ENCODE measurements at places on chromosomes 3 and 15.

DNA sequence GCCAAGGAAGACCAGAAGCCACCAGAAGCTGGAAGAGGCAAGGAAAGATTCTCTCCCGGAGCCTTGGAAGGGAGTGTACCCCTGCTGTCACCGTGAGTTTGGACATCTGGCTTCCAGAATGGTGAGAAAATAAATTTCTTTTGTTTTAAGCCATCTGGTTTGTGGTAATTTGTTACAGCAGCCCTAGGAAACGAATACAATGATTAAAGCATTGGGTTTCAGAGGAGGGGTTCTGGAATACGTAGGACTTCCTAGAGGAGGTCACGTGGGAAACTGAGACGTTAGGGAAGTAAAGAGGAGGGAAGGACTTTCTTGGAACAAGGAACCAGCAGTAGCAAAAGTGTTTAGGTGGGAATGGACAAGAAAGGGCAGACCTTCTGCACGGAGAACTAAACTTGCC lies 377.7 kb downstream of the IL20RB start:
- DNase-seq, result no peak

DNA sequence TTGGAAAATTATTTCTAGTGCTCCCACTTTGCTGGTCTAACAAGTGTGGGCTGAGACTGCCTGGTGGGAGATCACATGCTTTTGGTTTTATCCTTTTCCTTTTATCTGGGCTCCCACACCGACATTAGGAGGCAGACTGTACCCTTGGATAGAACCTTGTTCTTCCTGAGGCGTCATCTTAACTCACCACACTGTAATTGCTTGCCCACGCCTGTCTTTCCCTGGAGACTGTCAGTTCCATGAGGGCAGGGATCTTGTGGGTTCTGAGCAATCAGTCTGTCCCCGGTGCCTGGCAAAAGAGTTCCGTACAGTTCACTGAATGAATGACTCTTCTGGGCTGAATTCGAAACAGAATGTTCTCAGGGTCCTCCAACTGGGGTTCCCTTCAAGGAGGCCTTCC lies 124.6 kb upstream of the ABHD17C start:
- DNase-seq, result no peak

- no peak for DNase-seq
Observed at GRCh38 chr15:100714749-100715342, 112.5 kb downstream of the ASB7 start.

- DNase-seq, result no peak
Observed at GRCh38 chr3:66483409-66483906, 17.4 kb downstream of the LRIG1 start.

DNA sequence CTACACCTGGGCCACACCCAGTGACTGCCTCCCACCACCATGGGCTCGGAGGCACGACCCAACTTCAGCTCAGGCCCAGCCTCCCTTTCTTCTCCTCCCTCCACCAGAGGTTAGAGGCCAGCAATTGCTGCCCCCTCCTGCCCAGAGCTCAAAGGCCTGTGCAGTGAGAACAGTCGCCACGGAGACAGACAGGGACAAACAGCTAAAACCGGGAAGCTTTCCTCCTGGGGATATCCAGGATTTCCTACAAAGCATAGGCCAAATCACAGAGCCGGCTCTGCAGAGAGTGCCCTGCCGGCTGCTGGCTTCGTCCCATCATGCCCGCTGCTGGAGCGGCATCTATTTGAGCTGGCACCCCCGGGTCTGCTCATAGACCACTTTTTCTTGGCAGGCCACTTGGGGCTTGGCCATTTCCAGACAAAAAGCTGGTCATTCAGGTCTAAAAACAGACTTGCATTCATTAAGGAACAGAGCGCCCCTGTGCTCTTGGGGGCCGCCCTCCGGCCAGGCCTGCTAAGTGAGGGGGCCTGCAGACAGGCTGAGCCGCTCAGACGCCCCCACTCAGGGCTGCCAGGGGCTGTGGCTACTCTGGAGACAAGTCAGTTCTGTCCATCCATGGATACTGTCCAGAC lies 17.5 kb downstream of the GRAMD2A start:
- no peak for DNase-seq

DNA sequence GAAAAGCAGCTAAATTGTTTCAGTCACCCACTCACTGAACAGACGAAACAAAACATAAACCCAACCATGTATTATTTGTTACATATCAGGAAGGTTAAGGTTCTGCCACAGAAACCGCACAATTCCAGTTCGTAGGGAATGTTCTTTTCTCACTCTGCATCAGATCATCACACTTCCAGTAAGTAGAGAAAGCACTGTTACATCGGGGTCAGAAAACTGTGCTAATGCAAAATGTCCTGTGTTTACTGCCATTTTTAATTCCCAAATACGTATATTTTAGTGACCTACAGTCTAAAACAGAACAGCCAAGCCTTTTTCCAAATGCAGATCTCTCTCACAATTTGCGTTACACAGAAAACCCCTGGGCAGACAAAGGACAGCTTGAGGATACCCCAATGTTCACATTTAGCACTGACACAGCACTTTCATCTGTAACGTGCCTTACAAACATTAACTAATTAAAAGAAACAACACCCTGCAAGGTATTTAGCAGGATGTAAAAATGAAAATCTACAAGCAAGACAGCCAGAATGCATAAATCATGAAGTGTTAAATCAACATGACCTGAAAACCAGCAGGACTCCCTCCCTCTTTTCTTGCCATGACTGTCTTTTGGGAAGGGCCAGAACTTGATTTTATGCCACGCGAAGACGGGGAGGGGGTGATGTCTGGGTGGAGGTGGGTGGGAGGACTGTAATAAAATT lies 34.8 kb upstream of the SKIL start:
- DNase-seq, result no peak

- no peak for DNase-seq
Observed at GRCh38 chr3:171465763-171466162, 5.6 kb upstream of the TNIK start.

- no peak for DNase-seq
Observed at GRCh38 chr3:126516152-126516935, 1.2 kb downstream of the UROC1 start.

GRCh38 chr3:150787741-150788370 lies 24.9 kb upstream of the SIAH2 start:
- DNase-seq, result no peak

- DNase-seq, result no peak
Observed at GRCh38 chr15:39698444-39699390, 83.9 kb downstream of the FSIP1 start.
